Activated CD4-positive, alpha-beta memory T cell treated with anti-CD3 and anti-CD28 coated beads for 36 hours (primary cell): ENCODE measurements at places on chromosomes 5 and 9.
A peak's percentile ranks its signal among the peaks of the same experiment; 100 is the strongest.

GRCh38 chr5:110268283-110268682 is 458.2 kb downstream of the TMEM232 start:
- DNase-seq, result no peak

DNA sequence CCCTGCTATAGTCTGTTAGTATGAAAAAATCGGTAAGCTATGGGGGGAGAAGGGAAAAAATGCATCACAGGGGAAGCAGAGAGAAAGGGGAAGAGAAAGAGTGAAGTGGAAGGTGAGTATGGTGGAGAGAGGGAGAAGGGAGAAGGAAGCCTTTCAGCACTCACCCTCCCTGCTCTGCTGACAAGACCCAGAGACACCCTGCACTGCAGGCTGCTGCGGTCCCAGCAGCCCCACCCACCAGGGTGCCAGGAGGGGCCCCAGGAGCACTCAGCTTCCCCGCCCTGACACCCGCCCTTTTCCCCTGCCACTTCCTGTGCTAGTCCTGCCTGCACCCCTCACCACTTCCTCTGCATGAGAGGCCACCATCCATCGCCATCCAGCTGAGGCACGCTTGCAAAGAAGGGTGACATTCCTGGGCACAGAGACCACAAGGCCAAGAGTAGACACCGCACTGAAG is 12.7 kb downstream of the STK10 start:
- DNase-seq, result peak; percentile 97

DNA sequence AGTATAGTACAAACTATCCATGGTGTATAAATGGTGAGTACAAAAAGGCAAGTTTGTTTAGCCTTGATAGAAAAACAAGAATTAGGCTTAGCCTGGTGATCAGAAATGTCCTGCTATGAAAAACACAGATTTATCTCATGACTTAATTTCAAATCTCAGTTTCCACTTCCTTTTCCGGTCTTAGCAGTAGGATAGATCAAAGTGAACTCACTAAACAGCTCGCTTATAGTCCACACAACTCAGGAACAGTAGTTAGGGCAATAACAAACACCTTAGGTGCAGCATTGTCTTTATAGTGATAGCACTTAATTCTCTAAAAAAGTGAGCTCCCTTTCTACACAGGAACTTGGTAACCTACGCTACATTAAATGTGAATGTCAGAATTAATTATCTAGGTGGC is 11.4 kb downstream of the GOLGA1 start:
- no peak for DNase-seq

DNA sequence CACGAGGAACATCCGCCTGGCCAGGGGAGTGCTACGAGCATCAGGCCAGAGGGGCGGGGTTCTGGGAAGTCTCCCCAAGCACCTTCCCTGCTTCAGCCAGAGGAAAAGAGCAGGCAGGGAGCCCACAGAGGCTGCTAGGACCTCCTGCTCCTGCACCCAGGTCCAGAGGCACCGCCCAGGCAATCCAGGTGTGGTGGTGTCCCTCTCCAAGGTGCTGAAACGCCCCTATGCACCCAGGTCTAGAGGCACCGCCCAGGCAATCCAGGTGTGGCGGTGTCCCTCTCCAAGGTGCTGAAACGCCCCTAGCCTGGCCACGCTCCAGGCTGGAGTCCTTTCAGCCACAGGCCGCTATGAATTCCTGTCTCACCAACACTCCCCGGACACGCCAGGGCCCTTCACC is 10.7 kb upstream of the UBAC1 start:
- DNase-seq, result peak; percentile 60

GRCh38 chr9:97741947-97742346 is 44.8 kb upstream of the XPA start:
- DNase-seq, result no peak

GRCh38 chr5:16497546-16497945 is 31.9 kb upstream of the ZNF622 start:
- DNase-seq, result no peak

DNA sequence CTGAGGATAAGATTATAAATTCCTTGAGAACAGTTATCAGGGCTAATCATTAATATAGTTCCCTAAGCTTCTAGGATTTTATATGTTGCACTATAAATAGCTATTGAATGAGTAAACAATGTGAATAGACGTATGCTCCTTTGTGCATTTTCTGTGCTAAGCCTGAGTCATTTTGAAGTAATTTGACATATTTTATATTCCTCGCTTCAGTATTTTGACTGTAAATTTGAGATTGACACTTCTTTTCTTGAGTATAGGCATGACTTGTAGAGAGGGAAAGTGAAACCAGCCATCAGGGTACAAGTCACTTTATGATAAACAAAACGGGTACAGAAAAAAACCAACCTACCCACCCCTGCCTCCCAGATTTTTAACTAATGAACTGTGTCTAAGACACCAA is 367.7 kb upstream of the PRR16 start:
- DNase-seq, result no peak

GRCh38 chr5:113236536-113237288 is 198.1 kb downstream of the TSSK1B start:
- DNase-seq, result no peak

DNA sequence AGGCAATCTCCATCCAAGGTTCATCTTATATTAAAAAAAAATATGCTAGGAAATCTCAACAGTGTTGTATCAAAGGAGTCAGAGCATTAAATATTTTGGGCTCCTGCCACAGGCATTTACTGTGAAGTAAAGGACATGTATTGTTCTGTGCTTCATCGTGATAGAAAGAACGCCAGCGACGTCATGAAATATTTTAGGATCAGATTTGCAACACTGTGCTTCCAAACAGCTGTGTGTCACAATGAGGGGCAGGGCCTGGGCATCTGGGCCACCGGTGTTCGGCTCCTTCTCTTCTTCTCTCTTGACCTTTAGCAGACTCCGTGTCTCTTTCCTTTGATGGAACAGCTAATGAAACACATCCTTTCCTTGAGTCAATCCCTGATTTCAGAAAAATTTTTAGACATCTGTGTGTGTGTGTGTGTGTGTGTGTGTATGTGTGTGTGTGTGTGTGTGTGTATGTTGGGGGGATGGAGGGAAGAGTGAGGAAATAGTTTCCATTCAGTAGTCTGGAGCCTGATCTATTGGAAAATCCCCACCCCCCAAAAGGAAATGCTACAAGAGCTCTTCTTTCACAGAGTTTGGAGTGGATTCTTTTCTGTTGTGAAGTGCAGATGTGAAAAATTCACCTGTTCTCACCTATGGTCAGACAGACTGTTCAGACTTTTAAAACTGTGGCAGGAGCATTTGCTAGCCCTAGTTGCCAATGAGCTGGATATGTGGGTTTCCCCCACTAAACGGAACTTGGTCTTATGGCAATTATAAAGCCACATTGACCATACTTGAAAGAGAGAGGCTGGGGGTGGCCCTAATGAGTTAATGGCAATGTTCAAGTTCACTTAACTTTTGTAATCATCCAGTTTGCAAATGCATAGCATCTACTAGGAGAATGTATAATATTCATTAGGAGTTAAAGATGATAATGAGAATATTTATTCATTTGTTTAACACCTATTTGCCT is 18.1 kb upstream of the TNC start:
- no peak for DNase-seq

DNA sequence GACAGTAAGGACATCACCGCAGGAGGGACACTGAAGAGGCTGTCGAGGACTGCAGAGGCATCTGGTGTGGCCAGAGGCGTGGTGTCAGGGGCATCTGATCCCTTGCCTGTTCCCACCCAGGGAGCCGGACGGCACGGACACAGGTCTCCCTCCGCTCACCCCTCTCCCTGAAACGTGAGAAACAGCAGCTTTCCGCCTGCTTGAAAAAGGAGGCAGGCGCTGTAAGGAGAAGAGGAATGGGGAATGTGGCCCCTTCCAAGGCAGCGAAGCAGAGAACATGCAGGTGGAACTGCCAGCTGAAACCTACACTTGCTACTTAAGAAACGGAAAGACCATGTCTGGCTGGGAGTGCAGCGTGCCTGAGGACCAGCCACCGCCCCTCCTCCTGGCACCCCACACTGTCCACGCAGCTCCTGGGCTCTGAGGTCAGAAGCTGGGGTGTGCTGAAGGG is 176.2 kb downstream of the GAPVD1 start:
- no peak for DNase-seq
